ENCODE measurements at places on chromosomes 12 and 14.

DNA sequence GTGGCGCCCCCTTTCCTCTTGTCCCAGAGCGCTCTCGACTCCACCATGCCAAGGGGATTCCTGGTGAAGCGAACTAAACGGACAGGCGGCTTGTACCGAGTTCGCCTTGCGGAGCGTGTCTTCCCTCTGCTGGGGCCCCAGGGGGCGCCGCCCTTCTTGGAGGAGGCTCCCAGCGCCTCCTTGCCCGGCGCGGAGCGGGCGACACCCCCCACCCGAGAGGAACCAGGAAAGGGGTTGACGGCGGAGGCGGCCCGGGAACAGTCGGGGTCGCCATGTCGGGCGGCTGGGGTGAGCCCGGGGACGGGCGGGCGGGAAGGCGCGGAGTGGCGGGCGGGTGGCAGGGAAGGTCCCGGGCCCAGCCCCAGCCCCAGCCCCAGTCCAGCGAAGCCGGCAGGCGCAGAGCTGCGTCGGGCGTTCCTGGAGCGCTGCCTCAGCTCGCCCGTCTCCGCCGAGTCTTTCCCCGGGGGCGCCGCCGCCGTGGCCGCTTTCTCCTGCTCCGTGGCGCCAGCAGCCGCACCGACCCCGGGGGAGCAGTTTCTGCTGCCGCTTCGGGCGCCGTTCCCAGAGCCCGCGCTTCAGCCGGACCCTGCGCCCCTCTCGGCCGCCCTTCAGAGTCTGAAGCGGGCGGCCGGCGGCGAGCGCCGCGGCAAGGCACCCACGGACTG lies 376 bp downstream of the INSM2 start:
- DNase-seq = no peak

- DNase-seq = no peak
Measured at GRCh38 chr14:78946949-78947348, 776.8 kb downstream of the NRXN3 start.

DNA sequence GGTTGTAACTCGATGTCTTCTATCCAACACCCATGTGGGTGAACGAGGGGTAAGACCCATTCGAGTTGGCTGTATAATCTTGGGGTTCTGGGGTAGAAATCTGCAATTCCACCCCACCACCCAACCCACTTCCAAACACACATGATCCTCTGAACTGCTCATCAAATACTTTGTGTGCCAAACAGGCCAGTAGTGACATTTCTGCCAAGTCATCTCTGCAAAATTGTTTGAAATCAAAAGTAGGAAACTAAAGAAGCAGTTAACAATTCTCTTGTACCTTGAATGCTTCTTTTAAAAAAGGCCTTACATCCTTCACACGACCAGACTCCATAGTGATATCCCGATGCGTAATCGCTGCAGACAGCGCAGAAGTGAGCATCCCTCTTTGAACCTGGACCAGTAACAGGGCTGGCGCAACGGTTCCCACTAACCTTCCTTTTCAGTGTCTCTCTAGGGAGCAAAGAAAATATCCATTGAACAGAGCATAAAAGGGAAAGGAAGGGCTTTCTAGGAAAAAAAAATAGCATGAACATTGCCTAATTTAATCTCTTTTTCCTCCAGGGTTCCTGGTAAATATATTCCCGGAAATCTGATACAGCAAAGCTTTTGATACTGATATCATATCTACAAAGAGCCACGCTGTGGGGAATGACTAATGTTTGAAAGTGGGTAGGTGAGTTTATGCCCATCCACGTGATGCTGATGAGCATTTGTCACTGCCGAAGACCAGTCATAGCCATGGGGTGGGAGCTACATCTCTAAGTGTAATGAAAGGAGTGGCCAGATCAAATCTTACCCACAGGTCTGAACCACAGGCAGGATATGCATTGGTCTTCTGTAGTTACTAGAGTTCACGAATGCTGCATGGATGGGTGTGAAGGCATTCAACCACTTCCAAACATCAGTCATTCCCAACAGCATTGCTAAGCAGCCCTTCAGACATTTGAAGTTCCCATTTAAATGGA lies 14.2 kb downstream of the ESR2 start:
- no peak for DNase-seq

DNA sequence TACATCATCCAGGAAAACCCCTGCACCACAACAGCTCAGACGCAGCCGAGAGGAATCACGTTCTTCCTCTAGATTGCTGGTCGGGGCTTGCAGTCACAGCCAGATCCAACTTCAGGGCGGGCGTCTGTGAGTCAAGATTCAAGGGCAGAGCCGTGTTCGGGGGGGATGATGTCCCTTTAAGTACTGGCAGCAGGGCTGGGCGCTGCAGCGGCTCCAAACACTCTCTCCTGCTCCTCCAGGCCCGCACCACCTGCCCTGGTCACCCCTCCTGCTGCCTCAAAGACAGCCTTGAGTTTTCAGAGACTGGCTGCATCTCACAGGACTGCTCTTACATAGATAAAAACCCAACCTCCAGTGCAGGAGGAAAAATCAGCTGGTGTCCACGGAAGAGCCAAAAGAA lies 68.3 kb downstream of the KDM2B start:
- no peak for DNase-seq

DNA sequence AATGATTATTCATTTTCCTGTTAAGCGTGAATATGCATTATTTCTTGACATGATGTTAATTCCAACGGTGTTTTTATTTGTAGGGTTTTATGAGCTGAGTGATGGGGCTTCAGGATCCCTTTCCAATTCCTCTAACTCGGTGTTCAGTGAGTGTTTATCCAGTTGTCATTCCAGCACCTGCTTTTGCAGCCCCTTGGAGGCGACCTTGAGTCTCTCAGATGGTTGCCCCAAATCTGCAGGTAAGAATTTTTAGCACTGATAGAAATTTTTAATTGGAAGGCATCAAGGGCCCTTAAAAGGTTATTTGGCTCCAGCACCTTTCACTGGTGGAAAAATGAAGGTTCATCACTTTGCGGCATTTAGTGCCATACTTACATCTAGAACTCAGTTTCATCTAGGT lies 3.7 kb downstream of the DACT1 start:
- no peak for DNase-seq

GRCh38 chr14:85221832-85222231 lies 308.1 kb upstream of the FLRT2 start:
- no peak for DNase-seq

DNA sequence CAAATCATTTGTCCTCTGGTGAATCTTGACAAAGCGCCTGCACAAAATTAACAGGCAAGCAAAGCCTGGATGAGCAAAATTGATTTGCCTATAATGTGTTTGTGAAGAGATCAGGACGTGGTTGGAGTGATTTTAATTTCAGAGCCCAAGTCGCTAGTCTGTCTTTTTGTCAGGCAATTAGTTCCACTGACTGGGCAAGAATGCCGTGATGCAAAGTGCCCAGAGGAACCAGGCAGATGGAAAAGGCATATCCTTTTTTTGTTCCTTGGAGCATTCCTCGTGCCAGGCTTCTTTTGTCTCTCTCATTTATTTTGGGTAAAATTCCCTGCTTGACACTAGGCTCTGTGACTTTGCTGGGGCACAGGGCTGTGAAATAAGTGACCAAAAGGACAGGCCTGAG lies 65.9 kb upstream of the CCDC198 start:
- DNase-seq = no peak

- DNase-seq = no peak
Measured at GRCh38 chr14:40623643-40624042, 983.0 kb upstream of the LRFN5 start.

DNA sequence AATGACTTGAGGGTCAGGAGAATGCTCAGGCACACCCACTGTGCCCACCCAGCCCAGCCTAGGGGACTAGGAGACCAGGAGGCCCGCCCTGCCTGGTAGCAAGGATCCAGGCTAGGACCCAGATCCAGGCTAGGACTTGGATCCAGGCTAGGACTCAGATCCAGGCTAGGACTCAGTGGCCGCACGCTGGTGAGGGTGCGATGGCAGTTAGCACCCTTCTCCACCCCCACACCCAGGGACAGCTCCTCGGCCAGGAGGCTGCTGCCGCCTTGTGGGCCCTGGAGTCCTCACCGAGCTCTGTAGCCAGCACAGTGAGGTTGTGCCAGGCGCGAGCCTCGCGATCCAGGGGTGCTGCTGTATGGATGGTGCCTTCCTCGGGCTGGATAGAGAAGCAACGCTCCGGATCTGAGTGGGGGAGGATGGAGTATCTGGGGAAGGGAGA lies 5.1 kb downstream of the CDH24 start:
- no peak for DNase-seq

GRCh38 chr12:12115514-12115913 lies 44.8 kb downstream of the BCL2L14 start:
- DNase-seq = no peak

DNA sequence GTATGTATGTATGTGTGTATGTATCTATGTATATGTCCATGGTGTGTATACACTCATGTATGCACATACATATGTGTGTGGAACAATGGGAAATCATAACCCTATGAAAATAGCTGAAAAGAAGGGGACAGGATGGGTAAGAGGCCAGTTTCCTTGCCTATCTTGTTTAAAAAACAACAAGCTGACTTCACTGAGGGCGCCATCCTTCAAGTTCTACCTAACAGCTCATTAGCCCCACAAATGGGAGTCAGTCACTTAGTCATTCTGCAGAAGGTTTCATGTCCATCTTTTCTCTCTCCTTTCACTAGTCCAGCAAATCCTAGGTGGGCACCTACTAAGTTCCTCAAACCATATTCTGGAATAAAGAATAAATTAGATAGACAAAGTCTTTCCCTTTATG lies 14.7 kb downstream of the STON2 start:
- no peak for DNase-seq

- no peak for DNase-seq
Measured at GRCh38 chr14:93546642-93547041, 115.9 kb downstream of the UNC79 start.

GRCh38 chr14:93752980-93753561 lies 35.2 kb downstream of the PRIMA1 start:
- no peak for DNase-seq

DNA sequence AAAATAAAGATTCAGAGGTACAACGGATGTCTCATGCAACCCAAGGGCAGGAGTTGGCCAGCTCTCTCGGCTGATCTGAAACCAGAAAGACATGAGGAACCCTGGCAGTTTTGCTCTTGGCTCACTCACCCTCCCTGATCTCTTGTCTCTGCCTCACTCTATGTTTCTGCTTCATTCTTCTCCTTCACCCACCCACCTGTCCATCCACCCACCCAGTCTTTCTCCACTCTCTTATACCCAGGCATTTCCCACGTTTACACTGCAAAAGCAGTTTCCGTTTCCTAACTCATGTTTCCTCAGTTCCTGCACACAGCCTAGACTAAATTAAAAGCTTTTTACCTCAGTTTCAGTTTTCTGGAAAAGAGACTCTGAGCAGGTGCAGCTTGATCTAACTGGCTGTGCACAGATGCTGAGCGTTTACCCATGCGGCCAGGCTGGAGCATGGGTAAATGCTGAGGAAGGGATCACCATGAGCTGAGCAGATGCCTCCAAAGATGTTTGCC lies 157.6 kb downstream of the PRKCH start:
- DNase-seq = no peak

Data from stimulated activated CD8-positive, alpha-beta memory T cell treated with anti-CD3 and anti-CD28 coated beads, Interleukin-15, amount 100 ng/mL, for 24 hours (primary cell).